ENCODE measurements at places on chromosomes 5 and 9. TPM values are rescaled to one million over a fixed set of nuclear protein-coding genes. Genes with fewer than 3 reads are reported as not detected.

LCNL1 gene
- 2.2 TPM for total RNA-seq

GRCh38 chr5:113615708-113616107, 102.2 kb downstream of the YTHDC2 start:
- no peak for DNase-seq

ANKRD18A gene
- 3.8 TPM for total RNA-seq

GRCh38 chr5:54828151-54828550, 157.2 kb downstream of the ESM1 start:
- no peak for DNase-seq

- DNase-seq = no peak
Measured at GRCh38 chr9:76115396-76115795, 224.9 kb downstream of the PCSK5 start.

PCDHGB2 gene
- 13.5 TPM for total RNA-seq

Measured in heart left ventricle (tissue), 16 donors.